ENCODE measurements at places on chromosomes 5 and 9.

DNA sequence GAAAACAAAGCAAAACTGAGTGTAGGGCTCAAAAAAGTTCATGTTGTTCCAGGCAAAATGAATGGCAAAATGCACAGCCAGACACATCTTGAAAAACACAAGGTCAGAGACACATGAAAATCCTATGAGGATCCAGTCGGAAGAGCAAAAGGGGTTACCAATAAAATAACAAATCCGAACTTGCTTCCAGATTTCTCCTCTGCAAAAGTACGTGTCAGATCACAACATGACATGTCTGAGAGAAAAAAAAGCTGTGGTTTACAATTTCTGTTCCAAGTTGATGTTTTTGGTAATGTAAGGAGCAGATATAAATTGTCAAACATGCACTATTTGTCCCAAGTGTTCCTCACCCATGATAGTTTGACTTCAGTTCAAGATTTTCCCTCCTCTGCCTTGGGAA, 15.9 kb upstream of the ADAMTS16 start:
- DNase-seq, result no peak

DNA sequence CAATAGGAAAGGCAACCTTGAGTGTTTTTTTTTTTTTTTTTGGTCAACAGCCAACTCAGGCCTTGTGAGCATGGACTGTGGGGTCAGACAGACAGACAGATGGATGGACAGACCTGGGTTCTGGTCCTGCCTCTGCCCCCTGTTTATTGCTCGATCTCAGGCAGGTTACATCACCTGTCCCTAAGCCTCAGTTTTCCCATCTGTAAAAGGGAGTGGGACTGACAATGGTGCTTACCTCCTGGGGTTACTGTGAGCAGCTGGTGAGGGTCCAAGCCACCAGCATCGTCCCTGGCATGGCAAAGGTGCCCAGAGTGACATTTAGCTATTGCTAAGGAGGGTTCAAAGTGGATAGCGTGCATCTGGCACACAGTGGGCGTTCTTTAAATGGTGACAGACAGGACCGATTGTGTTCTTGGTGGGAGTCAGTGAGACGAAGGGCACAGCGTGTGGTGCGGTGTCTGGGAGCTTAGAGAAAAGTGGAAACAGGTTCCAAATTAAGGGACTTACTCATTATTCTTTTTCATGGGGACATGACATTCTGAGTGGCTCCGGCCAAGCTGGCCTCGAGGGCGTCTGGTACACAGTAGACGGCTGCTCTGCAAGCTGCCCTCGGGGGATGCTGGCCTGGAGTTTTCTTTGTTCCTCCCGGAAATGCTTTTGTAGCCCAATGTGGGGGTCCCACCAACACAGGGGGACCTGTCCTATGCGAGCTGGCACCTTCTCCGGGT, 72.1 kb downstream of the COL27A1 start:
- DNase-seq, result no peak

- DNase-seq, result no peak
Measured at GRCh38 chr9:106929471-106930177, 66.7 kb downstream of the ZNF462 start.

DNA sequence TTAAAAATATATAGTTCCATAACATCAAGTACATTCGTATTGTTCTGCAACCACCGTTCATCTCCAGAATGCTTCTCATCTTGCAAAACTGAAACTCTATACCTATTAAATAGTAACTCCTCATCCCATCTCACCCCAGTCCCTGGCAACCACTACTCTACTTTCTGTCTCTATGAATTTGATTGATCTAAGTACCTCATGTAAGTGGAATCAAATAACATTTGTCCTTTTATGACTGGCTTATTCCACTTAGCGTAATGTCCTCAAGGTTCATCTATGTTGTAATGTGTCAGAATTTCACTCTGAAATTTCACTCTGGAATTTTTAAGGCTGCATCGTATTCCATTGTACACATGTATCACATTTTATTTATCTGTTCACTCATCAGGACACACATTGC, 132.1 kb upstream of the RUSC2 start:
- DNase-seq, result no peak

GRCh38 chr5:132268769-132269551, 11.5 kb downstream of the PDLIM4 start:
- no peak for DNase-seq
